ENCODE measurements at places on chromosomes 6 and 20. TPM values are rescaled to one million over a fixed set of nuclear protein-coding genes. Genes with fewer than 3 reads are reported as not detected.

GRCh38 chr6:71444222-71444621 lies 155.6 kb downstream of the OGFRL1 start:
- no peak for DNase-seq

DNA sequence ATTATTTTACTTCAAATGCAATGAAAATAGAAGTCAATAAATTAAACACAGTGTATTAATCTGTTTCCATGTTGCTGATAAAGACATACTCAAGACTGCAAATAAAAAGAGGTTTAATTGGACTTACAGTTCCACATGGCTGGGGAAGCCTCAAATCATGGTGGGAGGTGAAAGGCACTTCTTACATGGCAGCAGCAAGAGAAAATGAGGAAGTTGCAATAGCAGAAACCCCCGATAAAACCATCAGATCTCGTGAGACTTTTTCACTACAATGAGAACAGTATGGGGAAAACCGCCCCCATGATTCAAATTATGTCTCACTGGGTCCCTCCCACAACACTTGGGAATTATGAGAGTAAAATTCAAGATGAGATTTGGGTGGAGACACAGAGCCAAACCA lies 82.2 kb downstream of the GPR63 start:
- no peak for DNase-seq

GRCh38 chr20:13758884-13759283 lies 25.8 kb downstream of the ESF1 start:
- no peak for DNase-seq

KCNK16 gene
- polyA plus RNA-seq = not detected

DNA sequence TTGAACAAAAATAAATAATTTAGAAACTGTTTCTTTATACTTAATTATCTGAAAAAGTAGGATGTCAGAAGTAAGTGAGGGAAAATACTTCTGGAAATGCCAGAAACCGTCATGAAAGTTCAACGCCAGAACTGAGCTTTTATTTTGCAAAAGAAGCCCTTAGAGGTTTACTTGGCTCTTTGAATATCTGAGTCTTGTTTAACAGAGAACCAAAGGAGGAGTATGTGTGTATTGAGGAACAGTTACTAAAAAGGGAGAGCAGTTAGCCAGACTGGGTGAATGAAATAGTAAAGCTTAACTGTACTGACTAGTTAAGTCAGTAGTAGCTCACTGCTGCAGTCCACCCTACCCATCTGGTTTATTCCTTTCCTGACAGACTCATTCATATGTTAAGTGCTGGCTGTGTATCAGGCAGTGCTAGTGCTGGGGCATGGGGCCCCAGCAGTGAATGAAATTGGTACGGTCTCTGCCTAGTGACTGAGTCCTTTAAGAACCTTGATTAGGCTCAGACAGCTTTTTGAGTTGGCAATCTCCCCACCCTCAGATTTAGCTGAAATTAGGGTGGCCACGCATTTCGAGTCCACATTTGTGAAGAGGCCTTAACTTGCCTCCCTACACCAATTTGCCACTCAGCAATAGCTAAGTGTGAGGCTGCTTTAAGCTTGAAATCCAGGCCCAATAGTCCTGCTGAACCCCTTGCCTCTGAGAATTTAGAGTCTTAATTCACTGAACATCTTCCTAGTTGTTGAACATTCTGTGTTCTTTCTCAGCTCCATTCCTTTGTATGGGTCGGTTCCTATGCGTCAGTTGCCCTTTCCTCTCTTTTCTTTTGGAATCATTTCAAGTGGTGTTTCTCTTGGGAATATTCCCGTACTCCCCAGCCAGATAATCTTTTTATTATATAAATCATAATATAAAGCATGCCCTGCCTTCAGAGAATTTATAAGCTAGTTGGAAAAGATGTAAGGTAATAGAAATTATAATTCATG lies 20.2 kb downstream of the MAP3K4 start:
- DNase-seq = no peak

DNA sequence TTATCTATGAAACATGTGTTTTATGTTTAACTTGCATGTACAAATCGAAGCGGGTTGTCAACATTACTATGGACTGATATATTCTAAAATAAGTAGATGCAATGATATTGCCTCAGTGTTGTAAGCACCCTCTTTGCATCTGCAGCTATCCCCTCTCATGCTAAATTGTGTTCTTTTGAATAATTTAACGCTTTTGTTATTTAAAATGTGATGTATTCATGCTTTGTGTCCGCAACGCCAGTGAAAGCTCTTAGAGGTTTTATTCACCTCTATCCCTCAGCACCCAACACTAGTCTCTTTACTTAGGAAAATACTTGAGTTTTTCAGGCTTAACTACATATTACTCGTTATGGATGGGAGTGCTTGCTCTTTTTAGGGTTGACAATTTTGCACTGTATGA lies 173.7 kb upstream of the ID4 start:
- DNase-seq = no peak

DNA sequence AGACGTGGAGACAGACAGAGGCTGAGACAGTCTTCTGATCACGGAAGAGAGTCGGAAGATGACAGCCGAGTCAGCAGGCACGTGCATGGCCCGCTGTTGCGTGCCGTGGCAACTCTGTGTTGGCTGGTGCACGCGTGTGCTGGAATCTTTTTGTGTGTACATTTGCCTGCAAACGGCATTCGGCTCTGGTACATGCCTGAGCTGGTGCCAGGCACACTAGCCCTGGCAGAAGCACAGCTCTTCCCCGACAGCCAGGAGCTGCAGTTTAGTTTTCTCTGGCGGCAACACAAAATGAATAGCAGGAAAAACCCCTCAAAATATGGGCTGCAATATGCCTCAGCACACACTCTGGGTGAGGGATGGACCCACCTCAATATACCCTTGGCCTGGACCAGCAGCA lies 769 bp upstream of the PDYN start:
- no peak for DNase-seq

DNA sequence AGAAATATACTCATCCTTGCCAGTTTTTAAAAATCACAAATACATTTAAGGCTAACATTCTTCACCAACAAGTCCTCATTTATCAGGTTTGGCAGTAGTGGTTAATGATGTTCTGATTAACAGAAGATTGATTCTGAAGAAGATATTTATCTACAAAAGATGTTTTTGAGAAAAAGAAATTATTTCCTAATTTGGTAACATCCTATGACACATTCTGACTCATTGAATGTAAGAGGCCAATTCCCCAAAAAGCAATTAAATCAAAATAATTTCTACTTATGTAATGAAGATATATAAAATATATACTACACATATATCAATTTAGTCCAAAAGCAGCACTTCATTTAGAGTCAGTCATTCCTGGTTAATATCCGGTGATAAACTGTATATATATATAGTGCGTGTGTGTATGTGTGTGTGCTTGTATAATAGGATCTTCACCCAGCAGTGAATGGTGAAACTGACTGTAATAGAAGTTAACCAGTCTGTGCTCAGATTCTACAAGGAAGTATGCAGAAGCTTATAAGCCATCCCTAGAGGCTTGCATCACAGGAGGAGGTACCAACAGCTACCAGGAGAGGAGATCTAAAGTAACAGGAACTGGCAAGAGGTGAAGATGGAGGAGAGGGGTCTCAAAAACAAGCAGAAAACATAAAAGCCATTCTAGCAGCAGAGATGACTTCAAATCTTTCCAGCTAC lies 82.9 kb upstream of the MARCKS start:
- no peak for DNase-seq

- no peak for DNase-seq
Observed at GRCh38 chr20:46118481-46119020, 437 bp downstream of the CD40 start.

DNA sequence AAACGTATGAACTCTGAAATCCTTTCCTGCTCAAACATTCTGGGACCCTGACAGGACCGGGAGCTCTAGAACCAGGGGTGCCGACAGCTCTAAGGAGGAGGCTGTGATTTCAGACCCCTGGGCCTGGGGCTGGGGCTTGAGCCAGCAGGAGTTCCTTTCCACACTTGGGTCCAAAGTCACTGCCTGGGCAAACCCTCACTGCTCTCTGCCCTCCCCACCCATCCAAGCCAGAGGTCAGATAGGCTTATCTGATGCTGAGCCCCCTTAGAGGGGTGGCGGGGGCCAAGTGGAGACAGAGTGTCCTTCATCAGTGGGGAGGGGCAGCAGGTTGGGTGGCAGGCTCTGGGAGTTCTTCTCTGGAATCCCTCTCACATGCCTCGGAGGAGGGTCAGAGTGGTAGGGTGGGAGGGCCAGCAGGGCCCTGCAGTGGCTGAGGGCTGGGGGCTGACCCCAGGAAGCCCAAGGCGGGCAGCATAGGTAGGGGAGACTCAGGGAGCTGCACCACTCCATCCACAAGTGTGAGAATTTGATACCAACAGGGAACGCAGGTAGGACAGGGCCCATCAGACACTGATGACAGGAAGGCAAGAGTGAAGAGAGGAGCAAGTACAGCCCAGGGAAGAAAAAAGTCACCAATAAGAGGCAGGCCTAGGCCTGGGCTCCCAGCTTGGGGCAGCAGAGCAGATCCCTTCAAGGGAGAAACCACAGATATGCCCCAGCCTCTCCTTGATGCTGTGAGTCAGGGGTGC lies 121.0 kb downstream of the MRPL14 start:
- DNase-seq = no peak

GRCh38 chr20:18632196-18632789 lies 44.4 kb downstream of the DTD1 start:
- DNase-seq = peak; percentile 44

GRCh38 chr6:128259029-128259724 lies 261.2 kb downstream of the PTPRK start:
- DNase-seq = no peak

DNA sequence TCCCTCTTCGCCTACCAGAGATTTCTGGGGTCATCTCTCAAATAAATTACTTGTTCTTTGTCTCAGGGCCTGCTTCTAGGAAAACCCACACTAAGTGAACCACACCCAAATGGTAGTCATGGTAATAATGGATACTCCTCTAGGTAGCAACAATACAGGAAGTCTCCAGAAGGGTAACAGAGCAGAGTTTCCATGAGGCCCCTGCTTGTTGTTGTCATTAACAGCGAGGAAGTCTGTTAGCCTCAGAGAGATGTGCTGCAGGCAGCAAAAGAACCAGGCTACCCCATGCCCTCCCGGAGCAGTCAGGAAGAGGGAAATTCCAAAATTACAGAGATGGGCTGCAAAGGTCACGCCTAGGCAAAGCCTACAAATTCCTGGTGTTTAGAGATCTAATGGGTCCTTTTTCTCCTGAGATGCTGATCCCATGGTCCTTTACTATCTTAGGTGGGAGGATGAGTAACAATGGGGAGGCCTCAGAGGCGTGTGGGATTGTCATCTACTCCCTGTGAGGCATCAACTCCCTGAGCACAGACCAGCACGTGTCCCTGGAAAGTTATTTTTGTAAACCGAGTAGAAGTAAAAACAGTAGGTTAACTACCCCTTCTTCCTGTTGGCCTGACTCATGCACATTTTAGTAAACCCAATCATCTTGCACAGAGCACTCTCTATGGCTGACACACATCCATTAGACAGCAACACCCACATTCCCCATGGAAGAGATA lies 10.1 kb downstream of the ISM1 start:
- no peak for DNase-seq

DNA sequence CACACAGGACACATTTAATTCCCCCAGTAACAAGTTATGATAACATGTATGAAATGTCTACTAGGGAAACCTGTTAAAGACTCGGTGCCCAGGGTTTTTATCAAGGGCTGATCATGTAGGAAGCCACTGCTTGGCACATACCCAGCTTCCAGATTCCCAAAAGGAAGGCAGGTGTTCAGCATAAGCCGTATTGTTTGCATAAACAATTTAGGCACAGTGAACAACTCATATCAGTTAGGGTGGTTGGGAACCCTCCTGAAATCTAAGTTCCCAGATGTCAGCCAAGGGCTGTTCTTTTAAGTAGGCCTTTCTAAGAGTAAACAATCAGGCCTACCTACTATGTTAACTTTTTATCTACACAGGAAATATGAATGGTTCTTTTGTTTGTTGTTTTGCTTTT lies 74.1 kb downstream of the ASXL1 start:
- DNase-seq = no peak

- DNase-seq = no peak
Observed at GRCh38 chr6:41100871-41101287, 28.1 kb downstream of the NFYA start.

- DNase-seq = no peak
Observed at GRCh38 chr6:36324191-36324590, 12.5 kb downstream of the BNIP5 start.

DNA sequence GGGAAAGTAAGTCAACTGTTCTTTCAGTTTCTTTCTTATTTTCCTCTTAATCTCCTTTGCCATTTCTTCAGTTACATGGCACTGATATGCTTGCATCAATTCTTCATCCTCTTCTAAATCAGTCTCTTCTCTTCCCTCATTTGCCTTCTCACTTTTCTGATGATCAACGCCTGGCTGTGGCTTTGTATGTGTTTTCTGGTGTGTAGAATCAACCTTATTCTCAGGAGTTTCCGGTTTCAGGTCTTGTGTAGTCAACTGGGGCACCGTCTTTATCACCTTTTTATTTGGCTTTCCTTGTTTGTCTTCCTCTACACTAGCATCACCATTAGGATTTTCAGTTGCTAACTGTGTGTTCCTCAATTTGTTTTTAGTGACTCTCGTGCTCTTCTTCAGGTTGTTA lies 31.6 kb downstream of the AHI1 start:
- no peak for DNase-seq

- no peak for DNase-seq
Observed at GRCh38 chr6:100179576-100179975, 185.6 kb upstream of the MCHR2 start.

GRCh38 chr6:119727504-119728219 lies 378.1 kb upstream of the MAN1A1 start:
- no peak for DNase-seq

- DNase-seq = no peak
Observed at GRCh38 chr6:150565945-150566344, 33.7 kb upstream of the PLEKHG1 start.

DNA sequence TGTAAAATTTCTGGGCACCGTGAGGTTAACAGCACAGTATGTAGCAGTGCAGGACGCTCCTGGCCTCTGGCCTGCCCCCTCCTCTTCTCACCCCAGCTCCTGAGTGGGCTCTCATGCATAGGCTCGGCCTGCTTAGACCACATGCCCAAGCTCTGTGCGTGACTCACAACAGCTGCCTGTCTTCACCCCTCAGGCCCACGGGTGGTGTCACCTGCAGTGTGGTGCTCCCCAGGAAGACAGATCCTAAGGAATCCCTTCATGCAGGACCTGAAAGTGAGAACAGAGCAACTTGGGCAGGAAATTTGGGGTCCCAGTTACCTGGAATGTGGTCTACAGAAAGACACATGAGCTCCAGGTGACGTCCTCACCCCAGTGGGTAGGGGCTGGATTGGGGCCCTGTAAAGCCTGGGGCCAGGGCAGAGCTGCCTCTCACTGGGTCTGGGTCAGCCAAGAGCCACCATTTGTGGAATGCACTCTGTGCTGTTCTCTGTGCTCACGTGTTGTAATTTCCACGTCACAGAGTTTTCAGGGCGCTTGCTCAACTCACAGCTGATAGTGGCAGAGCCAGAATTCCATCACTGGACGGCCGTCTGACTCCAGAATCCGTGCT lies 37.0 kb upstream of the PXDC1 start:
- DNase-seq = no peak

GRCh38 chr6:139355172-139355571 lies 19.3 kb downstream of the CITED2 start:
- DNase-seq = no peak

TRDN gene
- 3.2 TPM for polyA plus RNA-seq

GATA5 gene
- 6.9 TPM for polyA plus RNA-seq

- no peak for DNase-seq
Observed at GRCh38 chr6:12729467-12729866, 12.9 kb downstream of the PHACTR1 start.

GCNT2 gene
- polyA plus RNA-seq = 15.8 TPM

RBCK1 gene
- 74.8 TPM for polyA plus RNA-seq

Data from right renal pelvis (tissue), 4 donors.